ENCODE measurements at places on chromosomes 12 and 14.

- DNase-seq, result no peak
Observed at GRCh38 chr12:55619354-55620138, 17.1 kb upstream of the OR10P1 start.

DNA sequence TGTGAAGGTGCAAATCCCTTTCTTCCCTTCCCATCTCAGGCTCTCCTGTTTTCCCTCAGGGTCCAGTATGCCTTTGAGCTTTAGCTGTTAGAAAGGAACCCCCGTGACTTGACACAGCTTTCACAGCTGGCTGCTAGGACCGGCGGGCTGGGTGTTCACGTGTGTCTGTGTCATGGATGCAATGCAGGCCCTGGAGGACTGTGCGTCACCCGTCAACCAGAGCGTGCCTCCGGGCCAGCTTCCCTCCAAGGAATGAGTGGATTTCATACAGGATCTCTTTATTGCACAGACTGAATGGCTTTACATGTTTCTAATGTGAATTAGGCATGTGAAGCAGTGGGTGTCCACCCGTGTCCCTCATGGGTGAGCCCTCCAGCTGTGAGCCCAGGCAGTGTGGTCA, 77.4 kb downstream of the AACS start:
- no peak for DNase-seq

DNA sequence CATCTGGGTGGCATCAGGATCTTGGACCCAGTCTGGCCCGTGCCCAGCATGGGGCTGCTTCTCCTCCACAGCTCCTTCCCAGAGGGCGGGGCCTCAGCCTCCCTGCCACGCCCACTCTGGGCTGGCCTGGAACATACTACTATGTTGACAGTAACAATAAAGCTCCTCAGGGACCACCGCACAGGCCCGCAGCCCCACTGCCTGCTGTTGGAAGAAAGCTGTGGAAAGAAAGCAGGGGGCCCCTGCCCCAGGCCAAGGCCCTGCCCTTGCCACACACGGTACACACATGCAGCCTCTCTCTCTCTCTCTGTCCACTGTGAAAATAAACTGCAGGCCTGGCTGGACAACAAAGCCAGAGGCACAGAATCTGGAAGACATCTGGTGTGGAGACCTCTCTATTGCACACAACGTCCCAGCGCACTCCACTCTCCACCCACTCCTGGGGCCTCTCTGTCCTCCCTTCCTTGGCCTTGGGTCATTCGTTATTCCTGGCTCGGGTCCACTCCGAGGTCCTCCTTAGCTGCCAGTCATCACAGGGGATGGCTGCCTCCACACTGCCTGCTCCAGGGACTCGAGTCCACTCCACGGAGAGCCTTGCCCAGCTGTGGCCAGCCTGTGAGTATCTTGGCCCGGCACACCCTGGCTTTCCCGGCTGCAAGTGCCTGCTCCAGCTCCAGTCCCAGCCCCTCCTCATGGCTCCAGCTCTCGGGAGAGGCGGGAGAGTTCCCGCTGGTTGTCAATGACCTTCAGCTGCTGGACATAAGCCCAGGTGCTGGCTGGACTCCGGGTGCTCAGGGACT, 11.8 kb upstream of the ENDOU start:
- no peak for DNase-seq

GRCh38 chr12:127429551-127430285, 837.3 kb upstream of the TMEM132C start:
- DNase-seq, result no peak

- DNase-seq, result no peak
Observed at GRCh38 chr12:116860263-116860662, 21.0 kb downstream of the HRK start.

DNA sequence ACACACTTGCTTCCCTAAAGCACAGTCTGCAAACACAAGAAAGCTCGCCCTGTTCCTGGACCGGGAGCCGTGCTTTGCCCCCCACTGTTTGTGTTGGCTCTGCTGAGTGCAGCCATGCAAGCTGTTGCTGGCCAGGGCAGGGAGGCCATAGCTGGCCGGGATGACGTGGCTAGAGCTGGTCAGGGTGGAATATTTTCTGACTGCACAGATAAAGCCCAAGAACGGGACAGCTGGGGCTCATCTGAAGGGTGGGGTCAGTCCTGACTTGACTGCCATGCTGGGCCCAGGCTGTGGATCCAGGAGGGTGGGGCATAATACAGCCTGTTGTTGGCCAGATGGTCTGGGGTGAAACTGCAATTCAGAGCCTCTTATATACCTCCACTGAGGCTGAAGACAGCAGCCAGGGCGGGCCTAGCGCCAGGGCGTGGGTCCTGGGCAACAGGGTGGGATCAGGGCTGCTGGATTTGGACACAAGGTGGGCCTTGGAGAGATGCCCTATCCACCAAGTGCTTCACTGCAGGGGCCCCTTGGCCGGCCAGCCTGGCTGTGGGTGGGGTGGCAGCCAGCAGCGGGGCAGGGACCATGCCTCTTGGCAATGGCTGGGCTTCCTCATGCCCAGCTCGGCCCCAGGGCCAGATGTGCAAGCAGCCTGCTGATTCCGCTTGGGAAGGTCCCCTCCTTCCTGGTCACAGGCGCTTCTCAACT, 14.8 kb downstream of the KMT5A start:
- DNase-seq, result no peak

GRCh38 chr12:125143491-125143890, 78.3 kb downstream of the AACS start:
- DNase-seq, result no peak

GRCh38 chr12:130775953-130776856, 60.1 kb upstream of the RIMBP2 start:
- no peak for DNase-seq

Data from stimulated activated CD4-positive, alpha-beta T cell treated with anti-CD3 and anti-CD28 coated beads, Interleukin-15, amount 100 ng/mL, for 1 hour (primary cell).